ENCODE measurements at places on chromosomes 2 and 18.

- no peak for DNase-seq
These were observed 454.5 kb downstream of the BCL11A start for GRCh38 chr2:60098996-60099395.

- no peak for DNase-seq
These were observed 382.0 kb downstream of the RAD51AP2 start for GRCh38 chr2:17136231-17136630.

GRCh38 chr18:26228562-26229260 lies 2.5 kb downstream of the TAF4B start:
- no peak for DNase-seq

GRCh38 chr2:13583609-13584008 lies 866.9 kb downstream of the TRIB2 start:
- DNase-seq: no peak

GRCh38 chr18:63149302-63149587 lies 170.3 kb downstream of the BCL2 start:
- no peak for DNase-seq

DNA sequence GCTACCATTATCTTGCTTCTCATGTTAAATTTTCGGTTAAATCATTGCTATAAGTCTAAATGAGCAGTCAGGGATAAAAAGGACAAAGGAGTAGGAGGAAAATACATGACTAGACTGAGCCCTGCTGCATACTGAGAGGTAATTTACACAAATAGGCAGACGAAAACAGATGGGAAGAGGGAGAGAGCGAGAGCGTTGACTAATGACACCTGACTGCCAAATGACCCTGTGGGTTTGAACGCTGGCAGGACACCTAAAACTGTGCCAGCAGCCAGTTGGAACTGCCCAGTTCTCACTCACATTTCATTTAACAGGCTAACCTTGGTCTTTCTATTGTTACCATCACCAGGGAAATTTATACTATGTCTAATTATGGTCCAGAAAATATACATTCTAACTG lies 978.2 kb downstream of the CPS1 start:
- DNase-seq: no peak

GRCh38 chr2:2495606-2496005 lies 164.5 kb upstream of the MYT1L start:
- no peak for DNase-seq

DNA sequence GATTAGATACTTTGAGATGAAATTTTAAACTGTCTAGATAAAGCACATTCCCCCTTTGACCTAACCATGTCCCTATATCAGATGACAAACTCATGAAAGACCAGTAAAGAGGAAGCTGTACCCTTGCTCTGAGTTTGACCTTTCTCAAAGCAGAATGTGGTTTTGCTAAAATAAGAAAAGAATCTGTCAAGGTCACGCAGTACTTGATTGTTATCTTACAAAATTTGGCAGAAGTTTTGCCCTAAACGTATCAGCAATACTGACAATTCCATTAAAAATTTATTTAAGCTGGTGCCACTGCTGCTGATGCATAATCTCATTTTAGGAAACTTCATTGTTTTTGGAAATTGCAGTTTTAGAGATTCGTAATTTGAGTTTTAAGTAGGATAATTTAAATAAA lies 31.2 kb upstream of the GALM start:
- no peak for DNase-seq

DNA sequence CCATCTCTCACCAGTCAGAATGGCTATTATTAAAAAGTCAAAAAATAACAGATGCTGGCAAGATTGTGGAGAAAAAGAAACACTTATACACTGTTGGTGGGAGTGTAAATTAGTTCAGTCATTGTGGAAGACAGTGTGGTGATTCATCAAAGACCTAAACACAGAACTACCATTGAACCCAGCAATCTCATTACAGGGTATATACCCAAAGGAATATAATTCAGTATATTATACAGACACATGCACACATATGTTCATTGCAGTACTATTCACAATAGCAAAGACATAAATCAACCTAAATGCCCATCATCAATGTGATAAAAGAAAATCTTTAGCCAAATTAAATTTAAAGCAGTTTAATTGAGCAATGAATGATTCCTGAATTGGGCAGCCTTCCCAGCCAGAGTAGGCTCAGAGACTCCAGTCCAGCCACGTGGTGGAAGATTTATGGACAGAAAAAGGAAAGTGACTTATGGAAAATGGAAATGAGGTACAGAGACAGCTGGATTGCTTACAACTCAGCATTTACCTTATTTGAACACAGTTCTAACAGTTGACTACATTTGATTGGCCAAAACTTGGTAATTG lies 377.1 kb upstream of the SLC39A10 start:
- no peak for DNase-seq

- DNase-seq: no peak
These were observed 34.0 kb downstream of the BCL2L11 start for GRCh38 chr2:111154758-111155157.

DNA sequence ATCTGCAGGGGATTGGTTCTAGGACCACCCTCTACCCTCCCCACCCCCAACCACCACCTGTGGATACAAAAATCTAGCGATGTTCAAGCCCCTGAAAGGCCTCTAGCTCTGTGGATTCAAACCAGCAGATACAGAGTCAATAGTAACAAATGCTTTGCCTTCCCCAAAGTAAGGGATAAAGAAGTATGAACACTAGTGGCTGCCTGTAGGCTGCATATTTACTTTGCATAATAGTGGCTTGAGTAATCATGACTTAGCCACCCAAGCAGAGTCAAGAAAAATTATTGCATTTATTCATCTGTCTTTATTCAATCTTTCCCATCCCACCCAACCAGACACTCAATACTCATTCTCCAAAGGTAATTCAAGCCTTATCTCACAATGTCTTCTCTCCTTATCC lies 43.8 kb downstream of the SOCS6 start:
- DNase-seq: peak; percentile 7

- DNase-seq: no peak
These were observed 357.7 kb downstream of the ALK start for GRCh38 chr2:29563697-29564096.
